ENCODE measurements at places on chromosomes 5 and 9. TPM values are rescaled to one million over a fixed set of nuclear protein-coding genes. Genes with fewer than 3 reads are reported as not detected.

DNA sequence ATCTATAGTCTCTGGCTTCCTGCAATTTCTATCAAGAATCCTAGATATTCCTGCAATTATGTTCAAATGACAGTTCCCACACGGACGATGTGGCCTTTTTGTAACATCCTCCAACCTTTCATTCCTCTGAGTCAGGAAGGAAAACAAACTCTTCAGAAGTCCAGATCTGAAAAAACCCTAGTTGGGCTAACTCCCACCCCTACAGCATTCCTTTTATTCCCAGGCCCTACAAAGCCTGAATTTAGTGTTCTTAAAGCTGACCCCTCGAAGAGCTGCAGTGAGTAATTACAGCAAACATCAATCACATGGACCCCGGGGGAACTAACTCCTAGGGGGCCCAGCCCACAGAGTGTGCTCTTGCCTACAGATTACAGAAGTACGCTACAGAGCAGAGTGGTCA, 99.7 kb downstream of the SERINC5 start:
- peaks cover 2% of the 10 kb centered on the region for H3K4me1 ChIP-seq
- no peak overlapping the region for H3K27ac ChIP-seq
- H3K36me3 ChIP-seq = peaks cover 22% of the 10 kb centered on the region
- H3K27me3 ChIP-seq = no peaks in the 10 kb centered on the region
- no peak for DNase-seq

CIZ1 gene
- 13.8 TPM for polyA plus RNA-seq

GRCh38 chr5:134132372-134133187, 18.1 kb downstream of the TCF7 start:
- DNase-seq = no peak
- H3K27ac ChIP-seq = no peak overlapping the region
- no peak overlapping the region for H3K4me3 ChIP-seq
- no peaks in the 10 kb centered on the region for H3K36me3 ChIP-seq
- H3K4me1 ChIP-seq = no peaks in the 10 kb centered on the region

GRCh38 chr5:40490464-40491111, 189.1 kb upstream of the PTGER4 start:
- no peaks in the 10 kb centered on the region for H3K4me1 ChIP-seq
- no peak overlapping the region for H3K4me3 ChIP-seq
- no peaks in the 10 kb centered on the region for H3K27me3 ChIP-seq

- no peak overlapping the region for H3K4me3 ChIP-seq
- no peak for DNase-seq
- no peaks in the 10 kb centered on the region for H3K4me1 ChIP-seq
- H3K27me3 ChIP-seq = no peaks in the 10 kb centered on the region
Observed at GRCh38 chr9:28004900-28005299, 431.6 kb upstream of the C9orf72 start.

GARIN3 gene
- polyA plus RNA-seq = not detected

GRCh38 chr5:150540615-150541396, 32.9 kb downstream of the NDST1 start:
- H3K27ac ChIP-seq = peak overlapping the region; percentile 94
- H3K36me3 ChIP-seq = peaks cover 17% of the 10 kb centered on the region
- DNase-seq = no peak
- H3K4me3 ChIP-seq = no peak overlapping the region

C9orf50 gene
- polyA plus RNA-seq = not detected

DNA sequence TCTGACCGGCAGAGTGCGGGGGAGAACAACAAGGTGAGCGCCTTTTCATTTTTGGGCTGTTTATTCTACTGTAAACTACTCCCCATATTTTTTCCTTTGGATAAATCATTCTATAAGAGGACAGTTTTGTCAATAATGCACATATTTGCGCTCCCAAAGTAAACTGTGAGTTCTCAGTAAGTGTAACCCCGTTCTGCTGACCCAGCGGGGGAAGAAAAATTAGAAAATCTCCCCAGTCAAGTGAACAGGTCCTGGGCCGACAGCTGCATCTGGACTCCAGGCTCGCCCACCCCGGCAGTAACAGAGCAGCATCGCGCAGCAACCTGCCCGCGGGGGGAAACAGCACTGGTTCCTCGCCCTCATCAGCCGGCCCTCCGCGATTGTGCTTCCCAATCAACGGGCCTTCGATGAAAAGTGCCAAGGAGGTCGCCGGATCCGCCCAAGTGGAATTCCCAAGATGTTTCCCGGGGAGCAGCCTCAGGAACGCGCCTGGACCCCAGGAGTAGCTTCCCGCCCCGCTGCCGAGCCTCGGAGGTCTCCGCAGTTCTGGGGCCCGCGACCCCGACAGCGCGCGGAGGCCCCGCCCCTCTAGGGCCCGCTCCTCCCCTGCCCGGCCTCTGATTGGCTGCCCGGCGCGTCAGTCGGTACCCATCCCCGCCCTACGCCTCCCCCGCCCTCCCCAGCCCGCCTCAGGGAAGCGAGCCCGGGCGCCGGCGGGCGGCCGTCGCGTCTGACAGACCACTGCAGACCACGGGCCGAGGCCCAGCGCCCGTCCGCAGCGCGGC, at the start of gene OTULINL:
OTULINL (plus strand) TSS at position 687 of the 785 bp plus-strand sequence. CDS start 103 bp downstream, outside the sequence.
- H3K4me1 ChIP-seq = peaks cover 5% of the 10 kb centered on the region
- no peaks in the 10 kb centered on the region for H3K36me3 ChIP-seq
- peak; percentile 83 for DNase-seq

DNA sequence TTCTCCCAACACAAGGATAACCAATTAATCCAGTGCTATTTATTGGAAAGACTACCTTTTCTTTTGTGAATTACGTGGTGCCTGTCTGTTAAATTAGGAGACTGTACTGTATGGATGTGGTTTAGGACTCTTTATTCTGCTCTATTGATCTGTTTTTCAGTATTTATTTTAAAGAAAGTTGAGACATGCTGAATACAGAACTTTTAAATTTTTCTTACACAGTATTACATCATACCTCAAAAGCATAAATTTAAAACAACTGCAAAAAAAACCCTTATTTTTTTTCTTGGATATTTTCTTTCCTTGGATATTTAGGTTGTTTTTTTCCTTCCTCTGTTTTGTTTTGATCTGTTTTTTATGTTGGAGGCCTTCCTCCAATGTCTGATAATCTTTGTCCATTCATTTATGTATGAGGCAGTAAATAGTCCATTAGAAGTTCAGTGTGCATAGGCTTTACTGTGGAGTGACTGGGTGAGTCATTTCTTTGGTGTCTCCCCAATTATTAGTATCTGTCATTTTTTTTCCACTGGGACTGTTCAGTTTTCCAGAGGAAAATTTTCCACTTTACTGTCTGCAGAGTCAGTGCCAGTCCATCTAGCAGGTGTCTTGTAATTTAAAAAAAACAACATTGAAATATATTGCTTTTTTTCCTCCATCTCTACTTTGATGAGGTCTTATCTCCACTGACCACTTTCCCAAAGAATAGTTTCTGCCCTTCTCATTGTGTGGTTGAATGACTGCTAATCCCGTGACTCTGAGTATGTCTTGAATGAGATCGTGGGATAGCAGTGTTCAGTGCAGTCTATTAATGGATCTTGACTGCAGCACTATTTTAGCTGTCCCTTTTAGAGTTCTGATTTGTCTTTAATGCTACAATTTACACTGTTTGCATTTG, 15.2 kb downstream of the CYSTM1 start:
- no peak overlapping the region for H3K27ac ChIP-seq
- H3K27me3 ChIP-seq = no peaks in the 10 kb centered on the region
- no peak for DNase-seq
- H3K4me3 ChIP-seq = no peak overlapping the region

DNA sequence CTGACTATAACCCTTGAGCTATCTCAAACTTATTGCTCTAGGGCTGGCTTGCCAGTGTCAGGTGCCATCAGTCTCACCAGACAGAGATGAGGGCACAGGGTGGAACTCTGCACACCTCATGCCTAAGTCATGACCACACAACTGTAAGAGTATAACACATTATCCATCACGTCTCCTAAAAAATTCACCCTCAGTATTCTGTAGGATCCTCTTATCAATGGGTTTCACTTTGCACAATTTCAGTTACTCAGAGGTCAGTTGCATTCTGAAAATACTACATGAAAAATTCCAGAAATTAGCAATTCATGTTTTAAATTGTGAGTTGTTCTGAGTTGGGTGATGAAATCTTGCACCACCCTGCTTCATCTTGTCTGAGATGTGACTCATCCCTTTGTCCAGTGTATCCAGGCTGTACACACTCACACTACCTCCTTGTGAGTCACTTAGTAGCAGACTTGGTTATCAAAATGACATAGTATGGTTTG, 690.9 kb upstream of the CDH18 start:
- H3K4me3 ChIP-seq = no peak overlapping the region
- H3K27ac ChIP-seq = no peak overlapping the region
- no peaks in the 10 kb centered on the region for H3K4me1 ChIP-seq
